ENCODE measurements at places on chromosomes 6 and 20.

- DNase-seq = no peak
These were observed 58.6 kb downstream of the SULF2 start for GRCh38 chr20:47726632-47727031.

DNA sequence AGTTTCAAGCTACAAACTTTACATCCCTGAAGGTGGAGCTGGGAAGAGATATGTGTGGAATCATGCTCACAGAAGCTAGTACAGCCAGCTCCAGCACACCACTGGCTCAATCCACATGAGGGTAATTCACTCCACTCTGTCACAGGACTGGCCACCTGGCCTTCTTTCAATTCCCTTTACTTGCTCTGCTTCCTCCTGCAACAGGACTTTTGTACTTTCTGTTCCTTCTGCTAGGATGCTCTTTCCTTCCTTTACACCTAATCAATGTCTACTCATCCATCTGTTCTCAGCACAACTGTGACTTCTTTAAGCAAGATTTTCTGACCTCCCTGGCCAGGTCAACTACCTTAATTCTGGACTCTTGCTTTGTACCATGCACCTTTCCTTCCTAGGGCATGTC, 39.4 kb upstream of the MYB start:
- no peak for DNase-seq

GRCh38 chr6:152330961-152331360, 306.2 kb downstream of the SYNE1 start:
- DNase-seq = no peak

DNA sequence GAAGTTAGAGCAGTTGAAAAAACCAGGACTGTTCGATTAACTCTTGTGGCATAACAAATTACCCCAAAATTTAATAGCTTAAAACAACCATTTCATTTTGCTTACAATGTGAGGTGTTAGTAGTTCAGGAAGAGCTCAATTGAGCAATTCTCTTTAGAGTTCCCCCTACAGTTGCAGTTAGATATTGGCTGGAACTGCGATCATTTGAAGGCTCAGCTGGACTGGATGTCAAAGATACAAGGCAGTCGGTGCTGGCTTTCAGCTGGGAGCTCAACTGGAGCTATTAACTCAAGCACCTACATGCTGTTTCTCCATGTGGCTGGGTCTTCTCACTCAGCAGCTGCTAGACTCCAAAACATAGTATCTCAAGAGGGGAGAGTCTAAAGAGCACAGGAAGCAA, 96.0 kb upstream of the LOC128125822 start:
- no peak for DNase-seq

DNA sequence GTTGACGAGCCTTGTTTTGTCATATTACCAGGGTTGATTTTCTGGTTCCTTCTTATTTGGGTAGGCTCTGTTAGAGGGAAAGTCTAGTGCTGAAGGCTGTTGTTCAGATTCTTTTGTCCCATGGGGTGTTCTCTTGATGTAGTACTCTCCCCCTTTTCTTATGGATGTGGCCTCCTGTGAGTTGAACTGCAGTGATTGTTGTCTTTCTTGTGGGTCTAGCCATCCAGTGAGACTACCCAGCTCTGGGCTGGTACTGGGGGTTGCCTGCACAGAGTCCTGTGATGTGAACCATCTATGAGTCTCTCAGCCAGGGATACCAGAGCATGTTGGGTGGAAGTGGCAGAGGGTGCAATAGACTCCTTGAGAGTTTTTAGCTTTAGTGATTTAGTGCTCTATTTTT, 680.6 kb downstream of the RFPL4B start:
- DNase-seq = no peak

DNA sequence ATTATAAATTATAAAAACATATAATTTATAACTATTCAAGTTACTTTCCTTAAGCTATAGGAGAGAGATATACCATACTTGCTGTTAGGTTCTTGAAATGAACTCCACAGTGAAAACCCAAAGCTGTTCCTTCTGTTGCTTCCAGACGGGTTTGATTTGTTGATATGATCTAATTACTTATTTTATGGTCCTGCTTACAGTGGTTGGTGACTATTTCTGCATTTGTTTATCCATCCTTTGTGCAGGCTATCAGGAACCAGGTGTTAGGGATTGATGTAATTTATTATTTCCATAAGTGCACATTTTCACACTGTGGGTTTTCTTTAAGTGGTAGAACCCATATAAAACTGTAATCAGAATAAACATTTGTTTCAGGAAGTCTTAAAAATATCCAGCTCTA, 167.1 kb downstream of the KIF6 start:
- DNase-seq = peak; percentile 21

DNA sequence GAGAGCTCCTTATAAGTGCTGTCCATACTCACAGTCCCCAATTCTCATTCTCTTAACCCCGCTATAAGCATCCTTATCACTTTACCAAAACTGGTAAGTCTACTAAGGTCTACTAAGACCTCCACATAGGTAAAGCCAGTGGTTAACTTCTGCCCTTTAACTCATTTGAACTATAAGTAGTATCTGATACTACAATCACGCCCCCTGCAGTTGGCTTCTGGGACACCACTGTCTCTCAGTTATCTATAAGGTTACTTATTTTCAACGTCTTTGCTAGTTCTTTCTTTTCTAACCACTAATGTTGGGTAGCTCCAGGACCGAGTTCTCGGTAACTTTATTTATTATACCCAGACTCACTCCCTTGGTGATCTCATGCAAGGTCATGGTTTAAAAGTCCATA, 142.6 kb downstream of the ARHGAP18 start:
- DNase-seq = no peak

GRCh38 chr6:132734694-132735236, 20.9 kb upstream of the VNN1 start:
- no peak for DNase-seq

DNA sequence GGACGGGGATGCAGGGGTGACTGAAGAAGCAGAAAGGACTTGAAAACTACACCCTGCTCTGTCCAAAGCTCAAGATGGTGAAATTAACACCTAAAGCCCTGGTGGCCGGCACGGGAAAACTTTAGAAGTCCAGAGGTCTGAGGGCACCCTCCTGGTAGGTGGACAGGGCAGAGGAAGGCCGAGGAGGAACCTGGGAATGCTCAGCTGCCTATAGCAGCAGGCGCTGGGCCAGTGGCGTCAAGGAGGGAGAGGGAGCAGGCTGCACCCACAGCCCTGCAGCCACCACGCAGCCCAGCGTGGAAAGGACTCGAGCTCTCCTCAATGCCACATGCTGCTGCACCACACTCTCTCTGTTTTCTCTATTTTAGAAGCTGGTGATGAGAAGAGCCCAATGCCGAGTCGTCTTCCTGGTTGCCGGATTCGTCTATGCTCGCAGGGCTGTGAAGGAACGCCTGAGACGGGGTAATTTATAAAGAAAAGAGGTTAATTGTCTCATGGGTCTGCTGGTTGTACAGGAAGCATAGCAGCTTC, 248.3 kb upstream of the AFDN start:
- no peak for DNase-seq

DNA sequence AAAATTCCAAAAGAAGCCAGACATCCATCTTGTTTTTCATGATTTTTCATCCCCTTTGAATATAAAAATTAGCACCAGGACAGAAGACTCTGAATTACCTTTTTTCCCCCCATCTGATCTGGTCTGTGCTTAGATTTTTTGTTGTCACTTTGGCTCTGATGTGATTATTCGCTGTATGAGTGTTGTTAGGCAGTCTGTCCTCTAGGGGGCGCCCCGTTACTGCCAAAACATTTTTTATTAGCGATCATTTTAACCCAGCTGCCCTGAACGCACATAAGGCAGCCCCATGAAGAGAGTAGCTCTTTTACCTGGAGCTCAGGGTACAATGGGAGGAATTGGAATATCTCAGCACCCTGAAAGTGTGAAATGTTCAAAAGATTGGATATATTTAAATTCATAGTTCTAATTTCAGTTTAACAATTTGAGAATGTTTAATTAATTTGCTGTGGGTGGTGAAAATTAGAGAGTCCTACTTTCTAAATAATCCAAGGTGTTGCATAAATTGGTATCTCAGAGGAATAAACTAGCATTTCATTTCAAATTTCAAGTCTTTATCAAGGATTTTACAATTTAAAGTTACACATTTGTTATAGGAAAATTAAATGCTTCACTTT, 60.8 kb downstream of the PRPH2 start:
- peak; percentile 38 for DNase-seq

- no peak for DNase-seq
These were observed 373.1 kb upstream of the SOX4 start for GRCh38 chr6:21220271-21220987.

- no peak for DNase-seq
These were observed 17.8 kb upstream of the SLC16A10 start for GRCh38 chr6:111069382-111070104.

DNA sequence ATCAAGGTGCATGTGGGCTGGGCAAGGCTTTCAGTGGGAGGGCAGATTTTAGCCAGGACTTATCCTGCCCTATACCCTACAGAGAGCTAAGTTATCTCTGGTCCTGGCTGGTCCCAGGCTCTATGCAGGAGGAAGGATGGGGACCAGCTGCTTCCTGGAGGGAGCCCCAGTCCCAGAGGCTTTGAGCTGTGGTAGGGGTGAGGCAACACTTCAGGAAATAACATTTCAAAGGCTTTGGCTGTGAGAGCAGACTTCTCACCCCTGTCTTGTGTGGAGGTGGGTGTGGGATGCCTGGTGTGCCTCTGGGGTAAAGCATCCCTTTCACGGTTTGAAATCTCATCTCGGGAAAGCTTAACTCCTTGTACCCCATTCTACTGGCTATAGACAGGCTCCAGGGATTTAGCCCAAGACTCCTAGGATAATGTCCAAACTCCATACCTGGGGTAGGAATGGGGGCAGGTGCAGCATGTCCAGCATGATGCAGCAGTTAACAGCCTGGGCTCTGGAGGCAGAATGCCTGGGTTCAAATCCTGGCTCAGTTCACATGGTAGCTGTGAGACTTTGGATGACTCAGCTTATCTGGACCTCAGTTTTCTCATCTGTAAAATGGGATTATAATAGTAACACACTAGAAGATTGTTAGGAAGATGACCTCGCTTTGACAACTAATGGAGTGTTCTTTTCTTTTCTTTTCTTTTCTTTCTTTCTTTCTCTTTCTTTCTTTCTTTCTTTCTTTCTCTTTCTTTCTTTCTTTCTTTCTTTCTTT, 27.5 kb upstream of the SIRPA start:
- no peak for DNase-seq

GRCh38 chr20:11246251-11246775, 572.5 kb upstream of the JAG1 start:
- DNase-seq = no peak

DNA sequence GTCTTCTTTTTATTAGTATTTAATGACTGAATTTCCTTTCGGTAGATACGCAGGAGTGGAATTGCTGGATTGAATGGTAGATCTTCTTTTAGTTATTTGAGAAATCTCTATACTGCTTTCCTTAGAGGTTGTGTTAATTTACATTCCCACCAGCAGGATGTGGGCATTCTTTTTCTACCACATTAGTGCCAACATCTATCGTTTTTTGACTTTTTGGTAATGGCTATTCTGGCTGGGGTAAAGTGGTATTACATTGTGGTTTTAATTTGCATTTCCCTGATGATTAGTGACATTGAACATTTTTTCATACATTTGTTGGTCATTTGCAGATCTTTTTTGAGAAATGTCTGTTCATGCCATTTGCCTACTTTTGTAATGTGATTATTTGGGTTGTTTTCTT, 37.1 kb downstream of the SUMO4 start:
- no peak for DNase-seq

GRCh38 chr6:56683882-56684281, 41.2 kb upstream of the DST start:
- DNase-seq = no peak

DNA sequence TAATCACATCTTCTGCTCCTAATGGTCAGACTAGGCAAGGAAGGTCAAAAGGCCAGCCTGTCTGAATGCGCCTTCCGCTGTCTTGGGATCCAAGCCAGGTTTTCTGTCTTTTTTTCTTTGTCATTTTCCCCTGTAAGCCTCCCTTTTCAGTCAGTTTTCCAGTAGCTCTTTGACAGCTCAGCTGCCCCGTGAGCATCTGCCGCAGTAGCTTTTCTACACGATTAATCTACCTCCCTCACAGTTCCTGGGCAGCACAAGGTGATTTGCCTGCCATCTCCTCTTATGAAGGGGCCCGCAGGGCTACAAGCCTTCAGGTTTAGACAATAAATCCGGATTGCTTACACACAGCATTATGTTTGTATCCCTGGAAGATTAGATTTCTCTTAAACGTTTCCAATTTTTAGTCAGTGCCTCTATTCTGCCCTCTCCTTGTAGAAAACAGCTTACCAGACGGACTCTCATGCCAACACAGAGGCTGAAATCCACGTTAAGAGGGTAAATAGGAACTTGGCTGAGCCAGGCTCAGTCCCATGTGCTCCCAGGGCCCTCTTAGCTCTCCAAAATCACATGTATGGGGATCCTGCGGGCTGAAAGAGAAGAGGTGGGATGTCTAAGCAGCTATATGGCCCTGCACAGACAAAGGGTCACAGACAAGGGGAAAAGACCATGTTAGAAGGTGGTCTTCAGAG, 77.2 kb downstream of the LY86 start:
- DNase-seq = no peak

GRCh38 chr6:38846844-38847243, 131.7 kb downstream of the DNAH8 start:
- DNase-seq = no peak

DNA sequence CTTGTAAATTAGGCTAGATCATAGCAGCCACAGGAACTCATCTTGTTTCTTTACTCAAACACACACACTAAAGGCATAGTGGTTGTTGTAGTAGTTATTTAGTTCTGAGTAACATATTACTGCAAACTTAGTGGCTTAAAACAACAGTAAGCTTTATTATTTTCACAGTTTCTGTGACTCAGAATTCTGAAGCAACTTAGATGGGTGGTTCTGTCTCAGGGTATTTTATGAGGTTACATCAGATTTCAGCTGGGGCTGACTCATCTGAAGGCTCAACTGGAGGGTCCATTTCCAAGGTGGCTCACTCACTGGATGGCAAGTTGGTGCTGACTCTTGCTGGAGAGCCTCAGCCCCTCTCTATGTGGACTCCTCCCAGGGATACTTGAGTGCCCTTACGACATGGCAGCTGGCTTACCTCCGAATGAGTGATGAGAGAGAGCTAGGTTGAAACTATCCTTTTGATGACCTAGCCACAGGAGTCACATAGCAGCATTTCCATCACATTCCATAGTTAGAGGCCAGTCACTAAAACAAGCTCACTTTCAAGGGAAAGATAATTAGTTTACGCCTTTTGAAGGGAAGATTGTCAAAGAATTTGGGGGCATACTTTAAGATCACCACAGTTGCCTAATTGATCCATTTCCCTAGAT, 136.5 kb upstream of the PRND start:
- DNase-seq = no peak

DNA sequence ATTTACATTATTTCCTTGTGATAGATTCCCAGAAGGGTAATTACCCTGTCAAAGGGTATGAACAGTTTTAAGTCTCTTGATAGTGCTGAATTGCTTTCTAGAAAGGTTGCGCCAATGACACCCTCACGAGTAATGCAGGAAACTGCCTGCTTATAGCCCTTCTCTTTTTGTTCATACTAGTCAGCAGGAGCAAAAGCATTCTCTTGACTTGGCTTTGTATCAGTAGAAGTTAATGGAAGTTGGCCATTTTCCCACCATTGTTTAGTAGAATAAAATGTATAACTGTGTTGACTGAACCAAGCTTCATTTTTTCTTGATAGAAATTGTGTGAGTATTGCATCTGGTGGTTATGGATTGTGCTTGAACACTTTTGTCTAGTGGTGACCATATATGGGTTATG, 100.1 kb downstream of the FARS2 start:
- no peak for DNase-seq
